Endothelial cell (in vitro differentiated cells): ENCODE measurements at places on chromosomes 4 and X. TPM values are rescaled to one million over a fixed set of nuclear protein-coding genes. Genes with fewer than 3 reads are reported as not detected.

The GBA3 gene
- total RNA-seq: not detected

GRCh38 chr4:186514271-186514950 is 41.0 kb downstream of the MTNR1A start:
- DNase-seq: no peak

GRCh38 chr4:158446106-158446505 is 75.6 kb upstream of the RXFP1 start:
- DNase-seq: no peak

The NUP62CL gene
- total RNA-seq: 9.3 TPM

GRCh38 chr4:120331486-120332370 is 265.1 kb upstream of the MAD2L1 start:
- DNase-seq: no peak

GRCh38 chr4:183147196-183147595 is 48.1 kb downstream of the WWC2 start:
- DNase-seq: no peak

The REELD1 gene
- total RNA-seq: 0.26 TPM

DNA sequence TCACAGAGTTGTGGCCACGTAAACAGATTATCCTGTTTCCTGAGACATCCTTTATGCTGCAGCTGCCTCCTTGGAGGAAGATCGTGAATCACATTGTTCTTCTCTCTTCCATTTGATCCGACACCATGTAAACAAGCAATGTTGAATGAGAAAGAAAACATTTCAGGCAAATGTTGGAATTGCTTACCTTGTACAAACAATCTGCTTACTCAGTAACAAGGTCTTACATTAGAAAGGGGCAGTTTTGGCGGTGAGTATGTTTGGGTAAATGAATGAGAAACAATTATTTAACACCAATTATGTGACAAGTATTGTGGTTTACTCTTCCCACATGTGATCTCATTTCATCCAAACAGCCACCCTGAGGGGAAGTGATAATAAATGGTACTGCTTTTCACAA is 637.8 kb downstream of the RAB28 start:
- DNase-seq: no peak

The TCEAL7 gene
- 23.7 TPM for total RNA-seq

The PPP2R3B gene
- total RNA-seq: 44.0 TPM

DNA sequence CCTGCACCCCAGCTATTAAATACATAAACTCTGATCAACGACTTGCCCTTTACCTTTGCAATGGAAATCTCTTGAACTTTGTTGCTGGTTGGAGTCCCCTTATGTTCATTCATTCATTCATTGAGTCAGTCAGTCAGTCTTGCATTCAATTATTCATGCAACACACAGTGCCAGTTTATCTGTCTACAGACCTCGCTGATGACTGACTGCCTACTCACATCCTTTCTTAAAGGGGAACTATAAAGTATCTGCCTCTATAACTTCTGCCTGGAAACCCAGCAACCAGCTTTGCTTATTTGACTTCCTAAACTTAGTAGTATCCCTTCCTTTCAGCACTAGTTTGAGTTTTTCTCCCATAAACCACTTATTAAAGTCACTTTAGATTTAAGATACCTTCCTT is 620.8 kb upstream of the ADGRL3 start:
- DNase-seq: no peak

- DNase-seq: no peak
Observed at GRCh38 chr4:153112041-153112441, 92.2 kb upstream of the TRIM2 start.

The ASB5 gene
- not detected for total RNA-seq

The WDR17 gene
- total RNA-seq: 0.64 TPM

The MTTP gene
- 0.26 TPM for total RNA-seq

- no peak for DNase-seq
Observed at GRCh38 chr4:561426-561825, 14.7 kb downstream of the TMEM271 start.

The BGN gene
- total RNA-seq: 393 TPM

DNA sequence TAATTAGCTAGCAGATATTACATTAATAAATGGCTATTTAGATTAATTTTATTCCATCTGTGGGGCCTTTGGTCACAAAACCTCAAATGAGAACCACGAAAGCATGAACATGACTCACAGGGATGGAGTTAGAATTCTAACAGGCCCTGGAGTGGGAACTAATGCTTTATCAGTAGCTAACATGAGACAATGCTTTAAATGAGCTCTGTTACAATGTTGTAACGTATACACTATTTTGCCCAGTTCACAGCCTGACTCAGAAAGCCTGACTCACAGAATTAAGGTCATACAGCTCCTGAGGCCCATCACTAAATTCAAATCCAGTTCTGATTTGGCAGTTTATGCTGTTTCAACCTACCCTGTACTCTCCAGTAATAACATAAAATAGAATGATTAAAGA is 23.2 kb downstream of the VEGFC start:
- no peak for DNase-seq

The SULT1E1 gene
- not detected for total RNA-seq

GRCh38 chrX:106912864-106913263 is 7.3 kb upstream of the CLDN2 start:
- no peak for DNase-seq

The HTRA3 gene
- 1.7 TPM for total RNA-seq

The CENPVL2 gene
- total RNA-seq: not detected

The NSUN7 gene
- 8.5 TPM for total RNA-seq

The MAML3 gene
- total RNA-seq: 31.0 TPM

The STPG2 gene
- total RNA-seq: 2.5 TPM

The GALNTL6 gene
- total RNA-seq: 0.10 TPM

The USO1 gene
- 48.5 TPM for total RNA-seq

The BEX1 gene
- 60.3 TPM for total RNA-seq

The ANKRD37 gene
- total RNA-seq: 2.6 TPM
